ENCODE measurements at places on chromosomes 3 and 15.

GRCh38 chr3:150673966-150674365 is 29.8 kb downstream of the ERICH6 start:
- DNase-seq: no peak

DNA sequence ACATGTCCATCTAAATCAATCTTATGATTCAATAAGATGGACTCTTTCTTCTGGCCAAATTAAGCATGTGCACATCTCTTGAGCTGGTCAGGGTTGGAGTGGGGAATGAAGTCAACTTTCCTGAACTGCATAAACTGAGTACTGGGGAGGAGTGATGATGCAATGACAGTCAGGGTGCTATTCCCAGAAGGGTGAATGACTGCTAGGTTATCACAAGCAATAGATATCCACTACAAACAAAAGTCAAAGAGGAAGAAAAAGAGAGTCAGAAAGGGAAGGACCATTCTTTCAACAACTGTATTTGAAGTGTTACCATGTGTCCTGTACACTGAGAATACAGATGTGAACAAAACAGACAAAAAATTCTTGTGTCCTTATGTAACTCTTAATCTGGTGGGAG is 70.0 kb downstream of the ALCAM start:
- no peak for DNase-seq

DNA sequence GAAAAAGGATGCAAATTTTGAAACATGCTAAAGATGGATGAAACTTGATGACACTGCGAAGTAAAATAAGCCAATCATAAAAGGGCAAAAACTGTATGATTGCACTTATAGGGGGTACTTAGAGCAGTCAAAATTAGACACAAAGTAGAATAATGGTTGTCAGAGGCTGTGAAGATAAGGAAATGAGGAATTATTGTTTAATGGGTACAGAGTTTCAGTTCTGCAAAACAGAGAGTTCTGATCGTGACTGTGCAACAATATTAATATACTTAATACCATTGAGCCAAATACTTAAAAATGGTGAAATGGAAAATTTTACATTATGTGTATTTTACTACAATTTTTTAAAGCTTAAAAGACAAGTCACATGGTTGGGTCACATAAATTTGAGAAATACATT is 35.1 kb downstream of the UBE3A start:
- DNase-seq: no peak

- no peak for DNase-seq
Measured at GRCh38 chr15:78906316-78906620, 33.6 kb downstream of the MORF4L1 start.

DNA sequence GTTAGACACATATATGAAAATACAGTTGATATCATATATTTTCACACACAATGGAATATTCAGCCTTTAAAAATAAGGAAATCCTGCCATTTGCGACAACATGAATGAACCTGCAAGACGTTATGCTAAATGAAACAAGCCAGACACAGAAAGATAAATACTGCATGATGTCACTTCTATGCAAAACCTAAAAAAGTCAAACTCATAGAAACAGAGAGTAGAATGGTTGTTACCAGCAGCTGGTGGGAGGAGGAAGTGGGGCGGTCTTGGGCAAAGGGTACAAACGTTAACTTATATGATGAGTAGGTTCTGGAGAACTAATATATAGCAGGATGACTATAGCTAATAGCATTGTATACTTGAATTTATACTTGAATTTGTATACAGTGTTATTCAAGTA is 213.2 kb upstream of the NR2F2 start:
- DNase-seq: no peak

GRCh38 chr3:66722675-66723074 is 221.9 kb upstream of the LRIG1 start:
- DNase-seq: no peak

DNA sequence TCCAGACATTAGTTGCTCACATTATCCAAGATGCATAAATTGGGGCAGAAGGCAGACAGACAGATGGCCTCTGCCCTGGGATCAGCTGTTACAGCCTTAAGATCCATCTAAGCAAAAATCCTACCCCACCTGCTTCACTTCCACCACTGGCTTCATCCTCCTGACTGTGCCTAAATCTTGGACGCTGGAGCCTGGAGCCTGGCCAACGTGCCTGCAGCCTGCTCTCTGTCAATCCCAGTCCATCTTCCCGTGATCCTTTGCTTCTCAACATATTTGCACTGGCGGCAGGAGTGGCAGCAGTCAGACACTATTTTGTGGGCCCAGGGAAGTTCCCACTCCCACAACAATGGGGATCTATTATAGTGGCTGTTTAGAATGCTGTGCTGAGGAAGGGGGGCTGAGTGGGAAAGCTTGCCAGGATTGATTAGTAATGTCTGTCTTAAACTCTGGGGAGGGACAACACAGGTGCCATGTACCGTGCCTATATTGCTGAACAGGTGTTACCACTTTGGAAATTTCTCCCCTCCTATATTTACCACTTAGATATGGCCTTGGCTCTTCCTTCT is 121.2 kb downstream of the MEGF11 start:
- no peak for DNase-seq

GRCh38 chr3:99644017-99644416 is 5.6 kb downstream of the COL8A1 start:
- DNase-seq: no peak

DNA sequence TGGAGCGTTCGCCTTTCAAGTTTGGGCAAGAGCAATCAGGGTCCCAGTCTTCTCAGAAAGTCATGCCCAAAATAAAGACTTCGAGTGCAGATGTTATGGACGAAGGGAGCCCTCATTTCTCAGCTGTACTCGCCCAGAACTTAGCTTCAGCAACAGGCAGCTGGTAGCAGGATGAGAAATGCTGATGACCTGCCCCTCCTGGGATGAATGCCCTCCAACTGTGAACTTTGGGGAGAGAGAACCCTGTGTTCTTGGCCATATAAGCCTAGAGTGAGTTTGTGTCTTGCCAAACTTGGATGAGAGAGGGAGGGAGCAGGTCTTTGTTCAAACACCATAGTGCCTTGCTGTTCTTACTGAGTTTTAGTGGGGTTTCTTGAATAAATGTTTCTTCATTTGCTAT is 400.3 kb downstream of the LRTM1 start:
- no peak for DNase-seq

DNA sequence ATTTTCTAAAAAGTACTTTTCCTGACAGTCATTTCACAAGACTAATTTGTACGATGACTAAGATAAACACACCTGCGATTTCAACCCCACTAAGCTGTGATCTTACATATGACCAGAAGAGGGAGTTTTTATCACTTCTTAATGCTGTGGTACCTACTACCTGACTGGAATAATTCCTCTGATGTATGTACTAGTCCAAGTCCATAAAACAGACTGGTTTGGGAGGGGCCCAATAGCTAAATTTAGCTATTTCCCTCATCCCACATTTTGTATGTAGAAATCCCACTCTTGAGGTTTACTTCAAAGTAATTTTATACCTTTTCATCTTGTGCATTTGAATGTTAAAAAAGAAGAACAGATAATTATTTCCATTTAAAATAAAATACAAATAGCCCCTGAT is 49.7 kb upstream of the SCAANT1 start:
- no peak for DNase-seq

DNA sequence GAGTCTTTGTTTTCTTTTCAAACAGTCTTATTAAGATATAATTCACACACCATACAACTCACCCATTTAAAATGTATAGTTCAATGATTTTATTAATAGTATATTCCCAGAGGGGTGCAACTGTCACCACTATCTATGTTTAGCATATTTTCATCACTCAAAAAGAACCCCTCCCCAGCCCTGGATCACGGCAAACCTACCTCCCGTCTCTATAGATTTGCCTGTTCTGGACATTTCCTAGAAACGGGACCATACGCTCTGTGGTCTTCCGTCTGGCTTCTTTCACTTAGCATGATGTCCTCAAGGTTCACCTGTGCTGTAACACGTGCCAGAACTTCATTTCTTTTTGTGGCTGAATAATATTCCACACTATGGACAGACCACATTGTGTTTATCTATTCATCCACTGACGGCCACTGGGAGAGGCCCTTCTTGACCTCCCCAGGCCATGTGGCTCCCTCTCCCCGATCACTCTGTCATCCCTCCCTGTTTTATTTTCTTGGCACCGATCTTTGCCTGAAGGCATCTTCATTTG is 56.4 kb downstream of the IQSEC1 start:
- no peak for DNase-seq

DNA sequence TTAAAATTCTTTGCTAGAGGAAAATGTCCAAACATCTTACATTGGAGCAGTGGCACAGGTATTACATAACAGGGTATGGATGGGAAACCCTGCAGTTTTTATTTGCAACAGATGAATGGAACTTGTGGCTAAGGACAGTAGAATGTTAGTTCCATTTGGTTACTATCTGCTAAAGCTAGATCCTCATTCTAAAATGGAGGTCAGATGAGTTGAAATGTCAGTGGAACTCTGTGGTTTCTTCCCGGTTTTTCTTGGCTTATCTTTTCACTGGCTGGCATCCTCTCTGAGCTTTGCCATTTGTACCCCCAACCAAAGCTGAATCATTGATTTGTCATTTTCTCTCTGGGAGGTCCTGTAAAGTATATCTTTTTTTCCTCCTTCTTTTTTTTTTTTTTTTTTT is 68.9 kb downstream of the ARMC8 start:
- no peak for DNase-seq

DNA sequence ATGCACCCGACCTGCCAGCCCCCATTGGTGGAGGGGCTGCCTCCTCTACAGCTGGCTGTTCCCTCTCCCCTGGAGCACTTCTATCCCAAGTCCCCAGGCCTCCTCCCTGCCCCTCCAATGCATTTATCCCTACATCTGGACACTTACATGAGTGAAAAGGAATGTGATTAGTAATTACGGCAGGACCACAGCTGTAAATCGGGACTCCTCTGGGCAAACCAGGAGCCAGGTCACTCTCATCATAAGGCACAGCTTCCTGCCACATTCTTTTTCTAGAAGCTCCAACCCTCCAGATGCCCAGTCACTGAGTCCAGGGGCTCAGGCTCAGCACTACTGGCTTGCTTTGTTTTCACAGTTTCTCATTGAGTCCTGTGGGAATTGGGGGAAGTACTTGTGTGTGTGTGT is 54.3 kb downstream of the IL20RB start:
- no peak for DNase-seq

GRCh38 chr3:40129981-40130380 is 179.5 kb upstream of the EIF1B start:
- no peak for DNase-seq

- no peak for DNase-seq
Measured at GRCh38 chr15:92990031-92990430, 89.9 kb downstream of the CHD2 start.

- DNase-seq: no peak
Measured at GRCh38 chr3:58214484-58215316, 3.9 kb upstream of the DNASE1L3 start.

- DNase-seq: no peak
Measured at GRCh38 chr3:48999085-48999858, 7.9 kb upstream of the WDR6 start.

DNA sequence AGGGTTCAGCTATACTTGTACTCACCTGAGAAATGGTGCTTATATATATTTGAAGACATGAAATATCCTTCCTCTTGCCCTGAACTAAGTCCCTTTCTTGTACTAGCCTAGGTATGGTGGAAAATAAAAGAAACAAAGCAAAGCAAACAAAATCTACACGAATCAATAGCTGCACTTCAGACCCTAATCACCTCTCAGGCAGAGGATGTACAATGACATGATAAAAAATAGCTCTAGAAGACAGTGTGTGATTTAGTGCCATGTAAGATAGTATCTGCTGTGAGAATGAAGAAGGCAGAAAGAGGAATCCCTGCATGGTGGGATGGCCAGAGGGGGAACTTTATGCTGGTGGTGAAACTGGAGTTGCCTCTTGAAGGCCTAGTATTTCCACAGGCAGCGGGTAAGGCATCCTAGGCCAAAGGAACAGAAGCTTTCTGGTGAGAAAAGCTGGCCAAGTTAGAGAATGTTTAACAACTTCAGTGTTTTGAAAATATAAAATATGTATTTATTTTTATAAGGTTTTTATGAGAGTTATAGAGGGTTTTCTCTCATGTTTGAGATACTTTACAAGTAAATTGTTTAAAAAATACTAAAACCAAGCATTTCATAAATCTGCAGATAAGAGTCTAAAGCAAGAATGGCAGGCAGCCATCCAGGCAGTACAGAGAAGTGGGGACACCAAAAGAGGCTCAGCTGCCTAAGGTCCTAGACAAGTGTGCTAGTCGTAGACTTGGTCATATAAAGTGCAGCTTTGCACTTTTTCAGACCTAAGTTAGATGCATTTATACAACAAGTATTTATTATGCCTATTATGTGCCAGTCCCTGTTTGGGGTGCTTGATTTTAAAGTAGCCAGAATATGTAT is 14.9 kb downstream of the LEKR1 start:
- no peak for DNase-seq

DNA sequence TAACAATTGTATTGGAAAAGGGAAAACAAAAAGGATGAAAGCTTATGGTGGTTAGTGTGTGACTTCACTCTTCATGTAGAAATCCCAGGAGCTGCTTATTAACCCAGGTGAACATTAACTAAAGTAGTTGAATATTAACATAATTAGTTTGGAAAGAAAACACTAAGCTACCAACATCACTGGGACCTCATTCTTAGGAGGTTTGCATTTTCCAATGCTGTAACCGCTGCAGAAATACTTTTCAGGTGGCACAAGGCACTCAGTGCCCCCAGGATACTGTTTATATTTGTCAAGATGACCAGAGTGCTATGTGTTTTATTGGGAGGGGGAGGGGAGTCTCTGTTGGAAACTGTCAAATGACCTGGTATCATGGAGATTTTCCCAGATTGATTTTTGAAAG is 25.9 kb upstream of the VILL start:
- DNase-seq: no peak

DNA sequence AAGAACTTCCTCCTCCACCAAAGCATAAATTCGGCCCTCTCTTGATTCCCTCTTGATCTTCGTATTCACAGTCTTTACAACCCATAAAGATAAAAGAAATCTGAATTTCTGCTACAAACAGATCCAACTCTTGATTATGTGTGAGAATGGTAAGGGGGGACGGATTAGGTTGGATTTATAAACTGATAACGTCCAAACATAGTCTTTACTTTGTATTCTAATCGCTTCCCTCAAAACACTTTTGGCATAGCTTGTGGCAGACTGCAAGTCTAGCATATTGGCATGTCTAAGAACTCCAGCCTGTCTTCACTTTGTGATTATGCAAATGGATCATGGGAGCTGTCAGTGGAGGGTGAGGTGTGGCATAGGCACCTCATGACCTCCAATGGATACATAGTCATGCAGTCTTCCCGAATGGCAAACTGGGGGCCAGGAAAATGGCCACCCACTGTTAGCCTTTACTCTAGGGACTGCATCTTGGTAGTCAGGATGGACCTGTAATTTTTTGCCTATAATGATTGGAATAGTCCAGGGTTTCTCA is 24.3 kb upstream of the GPR171 start:
- DNase-seq: no peak

GRCh38 chr3:195542316-195542697 is 818 bp downstream of the PPP1R2 start:
- no peak for DNase-seq

- no peak for DNase-seq
Measured at GRCh38 chr3:47614788-47615187, 36.1 kb upstream of the CSPG5 start.

DNA sequence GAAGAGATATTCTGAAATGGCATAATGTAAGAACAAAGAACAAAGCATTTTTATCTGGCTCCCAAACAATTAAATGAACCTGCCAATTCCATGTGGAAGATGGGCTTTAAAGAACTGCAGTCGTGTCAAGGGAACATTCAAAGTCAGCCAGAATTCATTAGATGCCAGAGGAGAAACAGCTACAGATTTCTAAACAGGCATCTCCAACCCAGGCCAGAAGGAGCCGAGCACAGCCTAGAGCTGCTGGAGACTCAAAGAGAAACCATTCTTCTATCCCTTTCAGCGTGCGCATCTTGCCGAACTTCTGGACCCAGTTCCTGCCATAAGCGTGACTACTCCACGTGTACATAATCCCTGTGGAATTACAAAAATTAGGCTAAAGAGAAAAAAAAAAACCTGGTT is 60.4 kb downstream of the MB21D2 start:
- no peak for DNase-seq
